Esophagus mucosa (tissue), 1 donor: ENCODE measurements at places on chromosomes 5 and 9.

DNA sequence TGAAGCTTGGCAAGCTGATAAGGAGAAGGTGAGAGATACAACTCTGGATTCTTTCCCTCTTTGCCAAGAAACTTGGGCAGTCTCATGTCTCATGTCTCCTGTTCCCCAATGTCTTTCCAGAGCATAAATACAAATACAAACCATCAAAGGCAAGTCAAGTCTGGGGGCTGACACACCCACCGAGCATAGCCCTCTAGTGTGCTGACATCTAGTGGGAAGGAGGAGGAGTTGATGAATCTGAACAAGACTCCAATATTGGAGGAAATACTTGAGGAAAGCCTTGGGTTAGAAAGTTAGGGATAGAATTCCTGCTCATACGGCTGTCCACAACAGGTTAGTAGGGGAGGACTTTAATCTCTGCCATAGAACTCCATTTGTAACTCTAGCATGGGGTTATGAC is 8.6 kb downstream of the MLANA start:
- ATAC-seq: no peak

DNA sequence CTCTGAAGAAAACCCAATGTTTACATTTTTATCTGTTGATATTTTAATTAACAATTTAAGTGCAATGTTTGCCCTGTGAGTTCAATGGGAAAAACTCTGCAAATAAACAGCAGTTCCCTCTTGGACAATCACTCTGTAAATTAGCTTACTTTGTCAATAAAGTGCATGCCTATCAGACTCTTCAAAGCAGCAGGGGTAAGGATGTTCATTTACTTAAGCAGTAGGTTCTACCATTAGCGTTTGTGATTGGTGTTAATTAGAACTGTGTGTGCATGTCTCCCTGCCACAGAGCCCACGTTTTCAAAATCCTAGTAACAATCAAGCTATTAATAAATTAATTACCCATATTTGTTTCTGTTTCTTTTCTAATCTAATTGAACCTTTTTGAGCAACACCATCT is 1921.6 kb upstream of the WWC1 start:
- ATAC-seq: no peak

GRCh38 chr9:18190671-18191374 is 283.1 kb upstream of the ADAMTSL1 start:
- ATAC-seq: no peak

- no peak for ATAC-seq
These were observed 398.3 kb downstream of the ANXA1 start for GRCh38 chr9:73549991-73550390.

DNA sequence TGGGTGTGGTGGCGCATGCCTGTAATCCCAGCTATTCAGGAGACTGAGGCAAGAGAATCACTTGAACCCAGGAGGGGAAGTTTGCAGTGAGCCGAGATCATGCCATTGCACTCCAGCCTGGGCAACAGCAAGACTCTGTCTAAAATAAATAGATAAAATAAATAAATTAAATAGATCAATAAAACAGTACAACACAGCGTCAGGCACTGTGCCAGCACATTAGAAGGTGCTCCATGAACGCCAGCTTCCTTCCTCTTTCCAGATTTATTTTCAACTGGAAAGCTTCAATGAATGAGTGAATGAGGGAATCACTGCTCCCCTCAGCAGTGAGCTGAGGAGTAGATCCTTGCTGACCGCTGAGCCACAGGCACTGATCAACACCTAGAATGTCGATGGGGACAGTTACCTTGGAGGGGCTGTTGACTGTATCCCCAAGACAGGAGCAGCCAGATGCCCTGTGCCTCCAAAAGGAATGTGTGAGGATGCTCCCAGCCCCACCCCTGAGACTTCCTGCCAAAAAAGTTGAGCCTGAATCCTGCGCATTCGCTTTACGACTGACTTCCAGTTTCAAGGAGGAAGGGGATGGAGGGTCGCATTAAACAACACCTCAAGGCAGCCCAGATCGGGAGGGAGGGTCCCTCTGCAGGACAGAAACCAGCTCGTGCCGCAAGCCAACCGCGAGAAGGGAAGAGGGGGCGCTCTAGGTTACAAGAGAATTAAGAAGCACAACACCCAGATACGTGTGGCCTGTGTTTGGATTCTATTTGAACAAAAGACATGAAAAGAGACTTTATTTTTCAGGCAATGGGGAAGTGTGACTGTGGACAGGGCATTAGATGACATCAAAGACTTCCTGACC is 54.0 kb upstream of the CNOT6 start:
- no peak for ATAC-seq

DNA sequence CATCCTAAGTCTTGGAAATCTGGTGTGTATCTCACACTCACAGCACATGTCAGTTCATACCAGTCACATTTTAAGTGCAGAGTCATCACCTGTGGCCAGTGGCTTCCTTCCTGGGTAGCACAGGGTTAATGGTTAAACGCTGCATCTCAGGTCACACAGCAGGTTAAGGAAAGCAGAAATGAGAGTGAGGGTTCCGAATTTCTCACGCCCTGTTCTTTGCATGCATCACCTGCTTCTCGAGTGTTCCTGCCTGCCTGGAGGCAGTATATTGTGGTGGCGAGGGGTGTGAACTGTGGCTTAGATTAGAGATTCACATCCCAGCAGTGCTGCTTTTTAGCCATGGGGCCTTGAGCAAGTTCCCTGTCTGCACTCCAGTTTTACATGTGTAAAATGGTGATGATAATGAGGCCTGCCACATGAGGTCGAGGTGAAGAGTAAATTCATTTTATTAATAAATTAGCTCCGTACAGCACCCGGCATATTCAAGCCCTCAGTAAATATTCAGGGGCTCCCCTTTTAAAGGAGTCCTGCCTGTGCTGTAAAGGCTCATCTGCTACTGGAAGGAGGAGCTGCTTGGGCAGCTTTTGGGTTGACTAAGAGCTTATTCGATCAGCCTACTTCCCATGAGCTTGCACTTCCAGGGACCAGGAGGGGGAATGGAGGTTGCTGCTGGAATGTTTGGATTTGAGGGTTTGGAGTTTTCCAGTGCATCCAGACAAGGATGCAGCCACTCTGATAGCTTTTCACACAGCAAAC is 61.1 kb upstream of the SAP30L start:
- peak; percentile 69 for ATAC-seq

- no peak for ATAC-seq
These were observed 34.4 kb downstream of the RAB3C start for GRCh38 chr5:58617241-58617640.

- ATAC-seq: no peak
These were observed 71.4 kb downstream of the ASTN2 start for GRCh38 chr9:117343427-117343826.

GRCh38 chr9:123311250-123311752 is 42.9 kb upstream of the STRBP start:
- ATAC-seq: no peak

DNA sequence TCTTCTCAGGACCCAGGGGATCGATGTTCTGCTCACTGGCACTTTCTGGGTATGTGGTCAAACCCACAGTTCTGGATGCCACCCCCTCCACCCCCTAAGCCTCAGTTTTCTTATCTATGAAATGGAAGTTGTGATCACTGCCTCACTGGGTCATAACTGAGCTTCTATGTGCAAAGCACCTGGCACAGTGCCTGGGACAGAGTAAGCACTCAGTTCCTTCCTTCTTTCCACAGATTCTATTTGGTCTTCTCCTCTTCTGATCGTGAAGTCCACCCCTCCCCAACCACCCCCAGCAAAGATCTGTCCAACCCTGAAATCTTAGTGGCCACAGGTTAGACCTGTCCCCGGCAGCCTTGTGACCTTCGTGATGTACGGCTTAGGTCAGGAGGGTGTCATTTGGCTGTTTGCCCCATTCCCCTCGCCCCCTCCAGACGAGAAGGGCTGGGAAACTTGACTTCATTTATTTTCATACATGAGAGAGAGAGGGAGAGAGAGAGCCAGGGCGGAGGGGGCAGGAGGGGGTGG is 181.4 kb downstream of the FGF18 start:
- no peak for ATAC-seq

DNA sequence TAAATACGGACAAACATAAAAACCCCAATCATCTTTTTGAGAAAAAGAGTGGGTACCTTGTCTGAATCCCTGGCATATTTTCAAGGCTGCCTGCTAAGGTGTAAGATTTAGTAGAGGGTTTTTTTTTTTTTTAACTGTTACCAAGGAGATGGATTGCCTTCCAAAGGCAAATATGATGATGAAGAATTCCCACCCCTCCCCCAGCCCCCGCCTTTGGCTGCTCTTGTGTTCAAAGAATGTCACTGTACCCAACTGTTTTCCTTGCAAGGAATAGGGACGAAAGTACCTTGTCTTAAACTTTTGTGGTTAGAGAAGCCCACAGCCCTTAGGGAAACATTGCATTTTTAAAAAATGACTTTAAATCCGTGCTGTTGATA is 31.3 kb downstream of the ARHGAP26 start:
- ATAC-seq: no peak

DNA sequence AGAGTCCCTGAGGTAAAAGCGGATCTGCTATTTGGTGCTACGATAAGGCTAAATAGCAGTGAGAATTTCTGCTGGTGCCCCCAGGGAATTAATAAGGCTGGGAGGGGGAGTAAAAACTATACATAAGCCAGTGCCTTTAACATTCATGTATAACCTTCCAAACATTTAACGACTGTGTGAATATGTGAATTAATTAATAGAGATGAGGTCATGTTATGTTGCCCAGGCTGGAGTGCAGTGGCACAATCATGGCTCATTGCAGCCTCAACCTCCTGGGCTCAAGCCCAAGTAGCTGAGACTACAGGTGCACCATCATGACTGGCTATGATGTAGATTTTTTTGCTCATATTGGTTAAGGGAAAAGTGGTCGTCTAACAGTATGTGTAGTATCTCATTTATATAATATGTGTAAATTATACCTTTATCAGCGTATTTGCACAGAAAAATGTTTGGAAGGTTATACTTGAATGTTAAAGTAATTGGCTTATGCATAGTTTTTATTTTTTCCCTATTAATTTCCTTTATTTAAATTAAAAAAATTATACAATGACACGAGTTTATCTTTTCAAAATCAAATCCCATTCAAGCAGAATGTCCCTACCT is 64.6 kb downstream of the EHMT1 start:
- ATAC-seq: no peak

DNA sequence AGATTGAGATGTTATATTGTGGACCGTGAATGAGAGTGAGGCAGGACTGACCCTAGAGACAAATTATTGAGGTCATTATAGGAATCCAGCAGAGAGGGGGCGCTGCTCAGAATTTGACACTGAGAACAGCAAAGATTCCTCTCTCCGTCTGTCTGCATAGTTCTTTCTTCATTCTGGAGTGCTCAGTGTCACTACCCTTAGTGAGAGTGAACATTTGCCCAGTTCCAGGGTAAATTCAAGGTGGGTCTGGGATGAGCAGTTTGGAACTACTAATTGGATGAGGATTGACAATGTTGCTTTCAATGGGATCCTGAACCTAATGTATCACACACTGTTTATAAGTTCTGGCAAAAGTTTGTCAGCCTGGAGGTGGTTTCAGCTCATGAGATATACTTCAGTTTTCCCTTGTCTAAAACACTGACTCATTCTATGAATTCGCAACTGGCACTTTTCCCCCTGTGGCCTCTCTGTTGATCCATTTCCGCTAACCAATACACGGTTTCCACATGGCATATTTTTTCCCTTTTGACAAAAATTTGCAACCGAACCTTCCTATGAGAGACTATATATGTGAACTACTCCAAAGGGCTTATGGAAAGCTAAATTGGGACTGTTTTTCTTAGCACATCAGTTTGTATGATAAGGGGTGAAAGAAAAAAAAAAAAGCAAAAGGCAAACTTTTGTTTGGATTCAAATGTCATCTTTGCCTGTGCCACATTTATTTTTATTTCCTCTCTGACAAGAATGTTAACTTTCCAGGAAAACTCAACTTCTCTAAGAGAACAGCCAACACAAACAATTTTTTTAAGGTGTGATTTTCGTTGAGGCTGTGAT is 1240.7 kb upstream of the WWC1 start:
- ATAC-seq: no peak

- ATAC-seq: no peak
These were observed 29.3 kb upstream of the CRB2 start for GRCh38 chr9:123326662-123327093.

GRCh38 chr5:157162919-157163510 is 3.0 kb downstream of the GARIN3 start:
- no peak for ATAC-seq

DNA sequence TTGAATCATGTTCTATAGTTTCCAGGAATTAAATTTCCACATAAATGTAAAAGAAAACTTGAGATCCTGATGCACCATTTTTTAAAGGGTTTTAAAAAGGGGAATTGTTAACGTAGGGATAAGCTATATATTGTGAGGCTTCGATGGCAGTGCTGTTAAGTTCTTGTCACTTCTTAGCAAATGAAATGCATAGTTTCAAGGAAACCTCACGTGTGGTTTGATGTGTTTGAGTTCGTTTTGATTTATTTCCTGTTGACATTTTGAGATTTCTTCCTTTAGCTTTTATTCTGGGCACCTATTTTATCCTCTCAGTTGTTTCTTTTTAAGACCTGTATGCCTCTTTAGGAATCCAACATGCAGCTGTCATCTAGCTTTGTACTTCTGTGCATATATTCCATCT is 301.0 kb downstream of the DOCK8 start:
- ATAC-seq: no peak

DNA sequence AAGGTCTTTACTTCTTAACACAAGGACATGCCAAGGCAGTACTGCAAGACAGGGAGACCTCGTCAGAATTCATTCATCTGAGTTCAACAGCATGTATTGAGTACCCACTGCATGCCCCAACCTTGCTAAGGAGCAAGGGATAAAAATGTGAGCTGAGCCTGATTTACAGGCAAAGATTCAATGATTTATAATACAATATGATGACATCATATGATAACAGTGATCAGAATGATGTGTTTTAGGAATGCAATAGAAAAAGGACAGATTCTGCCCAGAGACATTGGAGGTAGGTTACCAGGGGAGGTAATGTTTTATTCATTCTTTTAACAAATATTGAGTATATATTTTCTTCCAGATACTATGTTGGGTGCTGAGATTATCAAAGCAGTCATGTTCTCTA is 406.6 kb downstream of the ARHGEF28 start:
- no peak for ATAC-seq

GRCh38 chr5:54590824-54591223 is 73.3 kb downstream of the SNX18 start:
- no peak for ATAC-seq

DNA sequence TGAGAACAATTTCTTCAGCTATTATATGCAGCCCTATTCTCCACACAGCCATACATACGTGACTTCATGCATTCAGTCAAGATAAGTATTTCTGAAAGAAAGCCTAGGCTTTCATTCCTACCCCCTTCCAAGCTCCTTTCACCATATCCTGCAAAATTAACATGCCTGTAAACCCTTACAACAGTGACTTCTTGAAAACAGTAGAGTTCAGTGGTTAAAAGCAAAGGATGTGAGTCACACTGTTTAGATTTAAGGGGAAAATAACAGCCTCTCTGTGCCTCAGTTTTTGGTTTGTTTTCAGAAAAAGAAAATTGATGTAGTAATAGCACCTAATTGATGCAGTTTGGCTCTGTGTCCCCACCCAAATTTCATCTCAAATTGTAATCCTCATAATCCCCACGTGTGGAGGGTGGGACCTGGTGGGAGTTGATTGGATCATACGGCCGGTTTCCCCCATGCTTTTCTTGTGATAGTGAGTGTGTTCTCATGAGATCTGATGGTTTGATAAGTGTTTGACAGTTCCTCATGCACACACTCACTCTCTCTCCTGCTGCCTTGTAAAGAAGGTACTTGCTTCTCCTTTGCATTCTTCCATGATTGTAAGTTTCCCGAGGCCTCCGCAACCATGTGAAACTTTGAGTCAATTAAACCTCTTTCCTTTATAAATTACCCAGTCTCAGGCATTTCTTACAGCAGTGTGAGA is 264.8 kb downstream of the CETN3 start:
- ATAC-seq: no peak
